Amniotic epithelial cell (primary cell): ENCODE measurements at places on chromosomes 13 and 19.

DNA sequence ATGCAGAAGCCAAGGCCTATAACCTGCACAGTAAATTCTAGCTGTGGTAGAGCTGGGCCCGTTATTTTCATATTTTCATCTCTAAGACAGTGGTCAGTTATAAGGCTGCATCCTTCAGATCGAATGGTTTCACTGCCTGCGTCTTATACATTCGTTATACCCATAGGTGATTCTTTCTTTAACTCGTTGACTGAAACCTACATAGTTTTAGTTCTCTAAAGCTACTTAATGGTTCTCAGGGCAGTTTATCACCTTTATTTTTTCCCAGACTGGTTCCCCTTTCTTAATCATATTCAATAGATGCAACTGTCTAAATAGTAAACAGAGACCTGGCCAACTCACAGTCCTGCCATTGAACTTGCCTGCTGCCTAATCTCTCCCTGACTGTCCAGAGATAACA, 615.3 kb upstream of the SLITRK1 start:
- no peak for DNase-seq

DNA sequence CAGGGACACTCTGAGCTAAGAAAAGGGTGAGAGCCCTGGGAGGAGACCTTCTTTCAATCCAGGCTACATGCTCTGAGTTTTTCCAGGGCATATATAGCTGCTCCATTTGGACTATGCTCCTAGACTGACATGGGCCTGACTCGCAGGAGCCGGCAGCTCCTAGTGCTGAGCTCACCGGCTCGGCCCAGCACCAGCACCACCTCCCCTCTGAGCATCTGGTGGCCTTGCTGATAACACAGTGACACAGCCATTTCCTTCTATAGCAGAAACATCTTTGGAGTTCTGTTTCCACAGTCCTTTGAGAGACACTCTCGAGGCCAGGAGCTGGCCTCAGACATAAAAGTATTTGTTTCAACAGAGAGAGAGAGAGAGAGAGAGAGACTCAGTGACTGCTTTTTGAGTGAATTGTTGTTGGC, 184.9 kb downstream of the TM9SF2 start:
- DNase-seq: no peak

GRCh38 chr19:11375143-11375948, 880 bp downstream of the SWSAP1 start:
- DNase-seq: no peak

GRCh38 chr19:40235238-40236025, 8.9 kb upstream of the CCNP start:
- DNase-seq: no peak

DNA sequence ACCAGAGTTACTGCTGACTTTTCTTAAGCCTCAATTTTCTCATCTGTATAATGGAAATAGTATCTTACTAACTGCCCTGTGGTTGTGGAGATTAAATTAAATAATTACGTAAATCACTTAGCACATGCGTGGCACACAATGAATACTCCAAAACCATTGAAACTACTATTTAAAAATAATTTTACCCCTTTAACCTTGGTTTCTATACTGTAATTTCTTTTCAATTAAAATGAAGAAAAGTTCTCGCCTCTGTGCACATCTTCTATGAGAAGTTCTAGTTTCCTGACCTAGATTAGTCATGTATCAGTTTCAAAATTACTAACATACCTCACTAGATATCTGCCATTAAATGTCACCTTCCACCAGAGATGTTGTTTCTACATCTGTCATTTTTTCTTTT, 5.7 kb downstream of the SLITRK1 start:
- no peak for DNase-seq

GRCh38 chr13:24921003-24921402, 157.0 kb downstream of the RNF17 start:
- DNase-seq: no peak

DNA sequence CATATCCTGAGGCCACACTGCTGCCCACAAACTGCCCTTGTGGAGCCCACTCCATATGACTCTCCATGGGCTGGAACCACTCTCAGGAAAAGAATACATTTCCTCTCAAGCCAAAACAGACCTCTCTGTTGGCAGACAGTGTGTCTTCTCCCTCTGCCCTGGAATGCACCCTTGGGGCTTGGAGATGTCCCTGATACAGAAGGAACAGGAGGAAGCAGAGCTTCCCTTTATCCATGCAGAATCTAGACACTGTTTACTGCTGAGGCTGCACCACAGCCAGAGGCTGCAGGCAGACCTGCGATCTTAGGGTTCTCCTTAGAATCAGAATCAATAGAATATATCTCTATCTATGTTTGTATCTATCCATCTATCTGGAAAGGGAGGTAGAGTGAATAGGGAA, 26.8 kb upstream of the CYP4F8 start:
- DNase-seq: no peak

DNA sequence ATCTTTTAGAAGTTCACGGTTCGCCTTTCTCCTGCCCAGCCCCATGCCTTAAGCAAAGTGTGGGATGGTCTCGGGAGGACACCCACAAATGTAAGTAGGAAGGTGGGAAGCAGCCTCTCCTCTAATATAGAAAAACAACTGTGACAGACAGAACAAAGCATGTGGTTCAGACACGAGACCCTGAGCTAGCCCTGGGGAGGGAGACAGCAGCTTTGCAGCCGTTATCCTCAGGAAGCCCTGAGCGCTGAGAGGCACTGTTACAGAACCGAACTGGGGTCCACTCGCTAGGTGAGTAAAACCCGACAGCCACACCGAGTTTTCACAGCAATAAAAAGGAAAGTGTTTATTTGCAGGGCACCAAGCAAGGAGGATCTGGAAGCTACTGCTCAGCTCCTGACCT, 210.6 kb downstream of the UQCRFS1 start:
- DNase-seq: no peak

GRCh38 chr13:60924856-60925255, 490.8 kb downstream of the PCDH20 start:
- DNase-seq: no peak

- no peak for DNase-seq
These were observed 2.0 kb downstream of the LRCH1 start for GRCh38 chr13:46554951-46555350.

GRCh38 chr19:13705928-13706447, 58.3 kb upstream of the MRI1 start:
- DNase-seq: no peak

- peak; percentile 50 for DNase-seq
These were observed 29.4 kb downstream of the DIAPH3 start for GRCh38 chr13:60134376-60134775.

GRCh38 chr19:900043-900301, 6.7 kb downstream of the RNU6-9 start:
- DNase-seq: no peak

GRCh38 chr13:80359778-80360452, 19.0 kb upstream of the SPRY2 start:
- no peak for DNase-seq

DNA sequence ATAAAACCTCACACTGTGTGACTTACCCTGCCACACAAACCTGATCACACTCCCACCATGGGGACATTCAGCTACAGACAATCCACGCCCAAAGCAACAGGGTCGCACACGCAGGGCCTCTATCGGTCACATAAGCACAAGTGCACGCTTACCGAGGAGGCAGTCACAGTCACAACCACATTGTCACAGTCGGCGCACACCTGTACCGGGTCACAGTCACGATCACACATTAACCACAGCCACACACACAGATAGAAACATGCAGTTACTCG, 579 bp downstream of the ZNF566 start:
- DNase-seq: peak; percentile 2

DNA sequence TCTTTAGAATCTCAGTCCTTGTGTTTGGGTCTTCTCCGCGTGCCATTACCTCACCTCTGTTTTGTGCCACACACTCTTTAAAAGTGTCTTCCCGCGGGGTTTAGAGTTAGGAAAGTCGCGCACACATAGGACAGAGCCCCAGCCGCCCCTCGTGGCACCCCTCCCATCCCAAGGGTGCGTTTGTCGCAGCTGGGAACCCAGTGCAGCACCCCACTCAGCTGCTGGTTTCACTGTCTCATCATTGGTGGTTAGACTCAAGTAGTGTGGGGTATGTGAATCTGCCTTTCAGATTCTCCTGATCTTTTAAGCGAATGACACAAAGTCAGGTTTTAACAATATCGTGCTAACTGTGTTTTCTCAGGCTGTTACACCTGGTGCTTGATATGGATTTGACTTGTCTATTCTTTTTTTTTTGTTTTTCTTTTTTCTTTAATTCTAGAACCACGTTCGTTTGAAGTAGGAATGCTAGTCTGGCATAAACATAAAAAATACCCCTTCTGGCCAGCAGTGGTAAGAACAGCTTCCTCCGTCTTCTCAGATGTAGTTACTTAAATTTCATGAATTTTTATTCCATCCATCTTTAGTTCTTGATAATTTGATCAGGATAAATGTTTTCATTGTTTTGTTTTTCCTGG, 19.5 kb upstream of the NDUFS7 start:
- no peak for DNase-seq

DNA sequence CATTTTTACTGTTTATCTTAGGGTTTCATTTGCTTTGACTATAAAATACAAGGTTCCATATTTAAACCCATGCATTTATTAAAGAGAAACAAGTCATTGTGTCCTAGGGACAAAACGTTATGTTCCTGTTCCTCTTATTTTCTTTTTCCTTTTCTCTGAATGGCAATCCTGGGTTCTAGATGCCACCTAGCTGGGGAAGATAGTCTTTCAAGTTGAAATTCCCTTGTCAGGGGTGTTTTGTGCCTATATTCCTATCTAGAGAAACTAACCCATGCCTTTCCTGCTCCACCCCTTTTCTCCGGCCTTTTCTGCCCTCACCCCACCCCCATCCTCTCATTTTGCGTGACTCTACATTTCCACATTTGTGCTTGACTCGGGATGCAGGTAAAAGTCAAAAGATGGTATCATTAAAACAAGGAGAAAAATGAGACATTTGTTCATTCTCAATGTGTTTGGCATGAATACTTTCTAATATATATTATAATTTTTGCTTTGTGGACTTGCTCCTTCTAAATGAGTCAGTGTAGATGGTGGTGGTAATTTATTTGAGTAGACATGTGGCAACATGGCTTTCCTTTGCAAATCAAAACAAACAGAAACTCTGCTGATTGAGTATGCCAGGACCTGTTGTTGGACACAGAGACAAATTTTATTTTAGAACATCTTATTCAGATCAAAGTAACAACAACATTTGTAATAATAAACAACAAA, 26.8 kb upstream of the STARD13 start:
- DNase-seq: peak; percentile 35

- DNase-seq: no peak
These were observed 147.1 kb downstream of the URI1 start for GRCh38 chr19:30089086-30089665.

- no peak for DNase-seq
These were observed 6.8 kb downstream of the F2RL3 start for GRCh38 chr19:16895467-16896145.

GRCh38 chr19:19145684-19146608, 7.7 kb upstream of the TMEM161A start:
- DNase-seq: peak; percentile 33

GRCh38 chr13:86881390-86881789, 789.8 kb upstream of the SLITRK5 start:
- DNase-seq: no peak
